ENCODE measurements at places on chromosomes 2 and 18.

DNA sequence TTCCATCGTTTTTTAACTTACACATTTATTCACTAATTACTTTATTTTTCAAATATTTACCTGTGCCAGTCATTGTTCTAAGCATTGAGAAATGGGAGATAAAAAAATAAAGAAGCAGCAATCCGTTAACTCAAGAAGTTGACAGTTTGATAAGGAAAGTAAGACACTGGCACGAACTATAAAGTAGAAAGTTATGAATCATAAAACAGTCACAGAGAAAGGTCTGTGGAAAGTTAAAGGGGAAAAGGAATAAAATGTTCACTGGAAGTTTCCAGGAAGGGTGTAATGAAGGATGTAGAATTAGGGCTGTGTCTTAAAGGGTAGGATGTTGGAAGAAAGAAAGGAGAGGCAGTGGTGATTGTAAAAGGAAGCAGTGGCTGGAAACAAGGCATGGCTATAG is 118.9 kb downstream of the RDH14 start:
- no peak for DNase-seq

DNA sequence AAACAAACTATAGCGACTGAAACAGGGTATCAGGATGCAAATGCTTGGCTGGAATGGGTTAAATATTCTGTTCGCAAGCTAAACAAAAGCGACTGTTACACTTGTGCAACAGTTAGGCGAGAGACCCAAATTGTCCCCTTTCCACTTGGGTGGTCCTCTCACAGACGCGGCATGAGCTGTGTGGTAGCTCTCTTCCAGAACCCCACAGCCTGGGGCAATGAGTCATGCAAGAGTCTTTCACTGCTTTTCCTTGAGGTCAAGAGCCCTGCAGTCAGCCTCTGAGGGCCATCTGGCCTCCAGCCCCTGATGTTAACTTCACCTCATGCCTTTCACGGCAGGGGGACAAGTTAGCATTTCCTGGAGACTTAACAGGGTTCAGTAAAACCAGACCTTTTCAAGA is 25.7 kb downstream of the SULT1C4 start:
- no peak for DNase-seq

DNA sequence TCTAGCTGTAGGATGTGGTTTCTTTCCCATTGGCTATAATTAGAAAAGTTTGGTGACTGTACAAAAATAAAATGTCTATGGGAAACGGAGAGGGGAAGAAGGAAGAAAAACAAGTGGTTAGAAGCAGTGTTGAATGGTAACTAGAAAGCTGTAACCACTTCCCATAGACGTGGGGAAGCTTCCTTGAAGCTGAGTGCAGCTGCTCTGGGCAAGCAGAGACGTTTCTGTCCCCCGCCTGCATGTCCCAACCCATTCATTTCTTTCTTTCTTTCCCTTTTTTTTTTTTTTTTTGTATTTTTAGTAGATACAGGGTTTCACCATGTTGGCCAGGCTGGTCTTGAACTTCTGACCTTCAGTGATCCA is 367.8 kb upstream of the HS6ST1 start:
- DNase-seq = peak; percentile 57

- no peak for DNase-seq
Measured at GRCh38 chr2:190837420-190837819, 43.2 kb upstream of the GLS start.

DNA sequence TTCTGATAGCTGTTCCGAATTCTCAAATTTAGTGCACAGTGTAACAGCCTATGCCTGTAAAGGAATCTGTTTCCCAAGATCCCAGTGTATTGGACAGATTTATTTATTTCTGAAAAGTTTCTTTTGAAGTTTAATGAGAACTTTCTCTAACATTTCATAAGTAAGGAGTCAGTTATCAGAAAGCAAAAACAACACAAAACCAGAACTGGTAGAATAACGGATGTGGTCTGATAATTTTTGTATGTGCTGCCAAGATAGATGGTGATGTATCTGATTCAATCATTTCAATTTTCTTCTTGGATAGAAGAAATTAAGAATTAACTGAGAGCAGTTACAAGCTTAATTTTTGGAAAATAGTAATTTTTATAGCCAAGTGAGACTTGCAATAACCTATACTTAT is 374.3 kb downstream of the SOCS6 start:
- DNase-seq = no peak

DNA sequence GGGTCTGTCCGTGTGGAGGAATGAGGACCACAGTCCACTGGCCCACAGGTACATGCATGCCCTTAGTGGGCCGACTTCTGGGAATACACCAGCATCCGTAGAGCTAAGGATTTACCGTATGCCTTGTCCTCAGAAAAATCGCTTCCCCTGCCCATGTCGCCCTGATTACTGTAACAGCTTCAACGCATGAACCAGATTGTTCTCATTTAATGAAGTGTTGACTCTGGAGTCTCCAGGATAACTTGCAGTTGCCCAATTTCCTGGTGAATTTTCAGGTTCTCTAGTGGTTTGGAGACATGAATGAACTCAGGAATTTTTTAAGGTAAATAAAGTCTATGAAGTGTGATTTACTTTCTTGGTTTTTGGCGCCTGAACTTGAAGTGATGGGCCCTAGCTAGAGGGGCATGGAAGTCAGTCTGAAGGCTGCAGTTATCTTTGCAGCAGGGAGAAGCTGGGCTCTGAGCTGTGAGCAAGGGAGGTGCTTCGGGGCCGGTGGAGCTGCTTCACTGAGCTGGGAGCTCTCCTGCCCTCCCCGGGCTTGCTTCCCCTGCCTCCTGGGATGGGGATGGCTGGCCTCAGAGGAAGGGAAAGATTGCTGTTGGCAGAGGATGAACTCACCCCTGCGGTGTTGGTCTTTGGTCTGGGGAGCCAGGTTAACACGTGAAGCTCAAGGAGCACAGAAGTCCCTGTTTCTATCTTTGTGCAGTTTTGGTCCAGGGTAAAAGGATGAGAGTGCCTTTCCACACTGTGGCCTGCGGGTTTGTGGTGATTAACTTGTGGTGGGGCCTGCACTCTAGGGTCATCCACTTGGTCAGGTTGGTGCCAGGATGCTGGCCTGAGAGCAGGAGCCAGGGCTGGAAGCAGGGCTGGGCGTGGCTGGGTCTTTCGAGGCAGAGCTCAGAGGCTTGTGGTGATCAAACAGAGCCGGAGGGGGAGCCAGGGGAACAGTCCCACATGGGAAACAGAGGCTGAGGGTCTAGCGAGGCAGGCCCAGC is 28.1 kb downstream of the TCF7L1 start:
- no peak for DNase-seq

GRCh38 chr2:14303366-14304115 is 329.0 kb upstream of the LRATD1 start:
- DNase-seq = no peak

DNA sequence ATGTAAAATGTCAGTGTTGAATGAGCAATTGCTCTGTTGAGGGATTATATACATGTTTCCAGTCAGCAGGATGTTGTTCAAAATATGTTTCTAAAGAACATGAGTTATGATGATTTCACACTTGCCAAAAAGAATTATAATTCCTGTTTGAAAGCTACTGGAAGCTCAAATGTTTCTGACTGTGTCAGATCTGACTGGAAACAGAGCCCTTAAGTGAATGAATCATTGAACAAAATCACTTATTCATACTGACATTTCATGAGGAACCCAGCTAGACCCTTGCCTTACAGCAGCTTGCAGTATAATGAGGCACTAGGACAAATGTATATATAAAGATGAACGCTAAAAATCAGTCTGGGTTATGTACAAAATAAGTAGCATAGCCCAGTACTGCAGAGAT is 35.4 kb upstream of the ITGAV start:
- DNase-seq = no peak

GRCh38 chr2:238635647-238636051 is 208.9 kb downstream of the ASB1 start:
- DNase-seq = no peak

DNA sequence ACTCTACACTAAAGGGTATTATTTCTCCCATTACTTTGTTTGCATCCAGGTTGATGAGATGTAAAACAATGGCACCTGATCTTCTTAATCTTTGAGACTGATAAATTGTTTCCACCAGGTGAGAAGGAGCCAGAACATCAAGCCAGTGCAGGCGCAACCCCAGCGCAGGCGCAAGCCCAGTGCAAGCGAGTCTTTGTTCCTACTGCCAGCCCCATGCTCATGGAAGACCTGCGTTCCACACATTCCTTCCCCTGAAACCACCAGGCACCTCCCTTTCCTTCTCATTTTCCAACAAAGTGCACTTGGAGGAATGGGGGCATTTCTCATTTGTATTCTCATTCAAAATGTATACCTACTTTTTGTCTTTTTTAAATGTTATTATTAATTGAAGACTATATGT is 188.7 kb upstream of the SMAD2 start:
- DNase-seq = no peak

GRCh38 chr2:170375192-170375591 is 197.2 kb downstream of the MYO3B start:
- DNase-seq = no peak

- DNase-seq = no peak
Measured at GRCh38 chr18:67568166-67568565, 51.6 kb upstream of the DSEL start.

- DNase-seq = no peak
Measured at GRCh38 chr2:136284226-136285119, 166.5 kb upstream of the CXCR4 start.

- DNase-seq = no peak
Measured at GRCh38 chr2:71605173-71605641, 151.8 kb downstream of the DYSF start.
